ENCODE measurements at places on chromosomes 12 and 14. TPM values are rescaled to one million over a fixed set of nuclear protein-coding genes. Genes with fewer than 3 reads are reported as not detected.

Gene PMCH
- not detected for total RNA-seq

Gene DEGS2
- 6.5 TPM for total RNA-seq

Gene LMNTD1
- total RNA-seq: 2.3 TPM

Gene CTDSP2
- total RNA-seq: 80.2 TPM

Gene MTERF2
- 17.7 TPM for total RNA-seq

Gene TEAD4
- total RNA-seq: 3.7 TPM

Gene PTPRO
- total RNA-seq: 4.8 TPM

Gene SLC11A2
- 78.3 TPM for total RNA-seq

Gene ESPL1
- total RNA-seq: 4.5 TPM

Gene GNPNAT1
- 36.5 TPM for total RNA-seq

Gene LMO3
- total RNA-seq: 57.0 TPM

Gene ACVR1B
- 9.5 TPM for total RNA-seq

Gene NTN4
- 12.8 TPM for total RNA-seq

Gene AKAP3
- 0.63 TPM for total RNA-seq

Gene C12orf50
- 0.26 TPM for total RNA-seq

Gene SMOC1
- total RNA-seq: 8.0 TPM

Gene TAS2R9
- total RNA-seq: 0.37 TPM

Gene KERA
- total RNA-seq: 1.1 TPM

Gene OTUB2
- total RNA-seq: 2.0 TPM

Gene KLRC1
- total RNA-seq: 2.4 TPM

Gene PTGER2
- 4.8 TPM for total RNA-seq

Gene BEGAIN
- total RNA-seq: 3.1 TPM

Gene SLC7A8
- 8.4 TPM for total RNA-seq

Gene GZMB
- total RNA-seq: not detected

Gene BHLHE41
- total RNA-seq: 3.5 TPM

Gene HOXC13
- total RNA-seq: not detected

Gene ENO2
- total RNA-seq: 9.7 TPM

Gene PYGL
- 30.5 TPM for total RNA-seq

Gene RNU4-1
- total RNA-seq: under 0.01 TPM

Gene ANO2
- 8.8 TPM for total RNA-seq

Gene SIRT4
- total RNA-seq: 2.3 TPM

Gene NANOG
- total RNA-seq: 0.21 TPM

Gene GALNT16
- total RNA-seq: 11.4 TPM

Gene TSHR
- 1.1 TPM for total RNA-seq

Gene RNASE1
- 139 TPM for total RNA-seq

Gene TEX22
- total RNA-seq: 0.11 TPM

Gene NPFF
- not detected for total RNA-seq

Gene TAC3
- 21.2 TPM for total RNA-seq

Gene ITGB7
- 1.6 TPM for total RNA-seq

Gene ULK1
- total RNA-seq: 10.9 TPM

Measured in urinary bladder (tissue), 4 donors.